Activated CD4-positive, CD25-positive, alpha-beta regulatory T cell (primary cell): ENCODE measurements at places on chromosomes 6 and 20.

- DNase-seq: no peak
Observed at GRCh38 chr6:91106083-91106482, 519.2 kb upstream of the MAP3K7 start.

- DNase-seq: no peak
Observed at GRCh38 chr6:25635886-25636317, 16.1 kb upstream of the SCGN start.

DNA sequence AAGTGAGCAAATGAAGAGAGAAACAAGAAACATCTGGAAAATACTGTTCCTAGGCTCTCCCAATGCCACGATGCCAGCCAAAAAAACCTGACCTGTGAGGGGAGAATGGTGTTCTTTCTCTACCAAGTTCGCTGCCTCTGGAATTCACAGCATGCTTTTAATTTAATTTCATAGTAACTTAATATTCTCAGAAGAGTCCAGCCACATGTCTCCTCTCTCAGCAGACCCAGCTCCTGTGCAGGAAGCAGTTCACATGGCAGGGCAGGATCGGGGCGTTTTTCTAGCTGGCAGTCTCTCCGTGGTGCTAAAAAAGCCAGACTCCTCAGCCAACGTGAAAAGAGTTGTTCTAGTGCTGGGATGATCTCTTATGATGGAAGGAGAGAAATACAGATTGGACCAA is 57.5 kb downstream of the BFSP1 start:
- DNase-seq: no peak

DNA sequence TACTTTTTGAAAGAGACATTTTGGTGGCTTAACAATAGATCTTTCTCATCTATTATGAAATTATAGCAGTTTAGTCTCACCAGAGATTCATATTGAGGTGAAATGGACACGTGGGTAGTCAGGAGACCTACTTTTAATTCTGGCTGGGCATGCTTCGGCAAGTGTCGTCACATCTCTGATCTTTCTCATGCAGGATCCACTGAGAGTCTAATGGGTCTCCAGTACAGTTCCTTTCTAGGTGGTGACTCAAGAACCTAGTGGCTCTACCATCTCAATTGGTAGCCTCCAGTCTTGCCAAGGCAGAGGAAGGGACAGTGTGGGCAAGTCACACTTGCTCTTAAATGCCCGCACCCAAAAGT is 94.9 kb downstream of the KCNB1 start:
- DNase-seq: no peak
